Hematopoietic multipotent progenitor cell treated with erythropoietin and hydrocortisone succinate and interleukin-3 and kit ligand, for 4 days (in vitro differentiated cells): ENCODE measurements at places on chromosomes 7 and 10.

DNA sequence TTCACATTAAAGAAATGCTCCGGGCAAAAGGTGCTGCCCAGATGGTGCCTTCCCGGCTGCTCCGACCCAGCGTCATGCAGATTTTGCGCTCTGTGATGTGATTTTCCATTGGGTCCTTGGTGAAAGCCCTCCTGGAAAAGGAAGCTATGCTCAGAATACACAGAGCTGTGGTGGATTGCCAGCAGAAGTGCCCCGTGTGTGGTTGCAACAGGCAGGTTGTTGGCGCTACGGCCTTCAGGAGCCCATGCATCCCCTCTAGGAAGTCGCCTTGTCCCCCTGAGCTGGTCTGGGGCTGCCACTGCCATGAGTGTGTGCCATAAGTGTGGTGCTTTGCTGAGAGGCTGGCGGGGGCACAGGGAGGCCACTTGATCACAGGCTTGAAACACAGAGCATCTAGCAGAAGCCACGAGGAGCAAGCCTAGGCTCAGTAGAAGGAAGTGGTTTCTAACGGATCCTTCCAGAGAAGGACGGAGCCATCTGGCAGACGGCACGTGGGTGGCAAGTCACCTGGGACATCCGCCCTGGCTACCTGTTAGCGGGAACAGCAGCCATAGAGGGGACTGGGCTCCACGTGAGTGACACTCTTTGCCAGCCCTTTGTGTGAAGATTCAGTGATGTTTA lies 210.9 kb downstream of the CUX1 start:
- peak; percentile 77 for DNase-seq

DNA sequence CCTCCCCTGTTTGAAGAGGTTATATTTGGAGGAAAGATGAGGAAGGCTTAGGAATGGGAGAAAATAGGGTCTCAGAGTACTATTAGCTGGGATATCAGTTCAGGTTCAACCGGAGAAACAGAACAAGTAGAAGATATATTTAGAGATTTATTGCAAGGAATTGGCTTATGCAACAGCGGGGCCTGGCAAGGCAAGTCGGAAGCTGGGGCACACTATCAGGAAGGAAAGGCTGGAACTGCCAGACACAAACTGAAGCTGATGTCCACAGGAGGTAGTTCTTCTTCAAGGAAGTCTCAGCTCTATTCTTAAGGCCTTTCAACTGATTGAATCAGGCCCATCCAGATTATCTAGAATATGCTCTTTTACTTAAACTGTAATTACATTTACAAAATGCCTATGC lies 939.6 kb upstream of the C7orf33 start:
- no peak for DNase-seq

GRCh38 chr10:79329529-79329928 lies 17.7 kb upstream of the PPIF start:
- DNase-seq, result no peak

DNA sequence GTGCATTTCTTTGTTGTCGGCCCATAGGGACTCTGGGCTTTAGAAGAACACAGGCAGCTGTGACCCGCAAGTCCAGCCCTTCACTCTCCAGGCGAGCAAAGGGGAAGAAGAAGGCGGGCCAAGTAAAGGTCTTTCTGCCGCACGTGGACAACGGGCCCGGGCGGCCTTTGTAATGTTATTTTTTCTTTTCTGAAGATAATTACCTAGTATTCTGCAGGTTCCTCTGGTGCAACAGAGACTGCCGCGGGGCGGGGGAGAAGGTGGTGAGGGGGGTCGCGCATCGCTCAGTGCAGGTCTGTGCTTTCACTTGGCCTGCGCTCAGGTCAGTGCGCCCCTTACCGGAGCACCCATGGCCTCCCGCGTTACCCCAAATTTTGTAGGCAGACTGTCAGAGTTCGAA lies 7.1 kb upstream of the TBX20 start:
- no peak for DNase-seq

GRCh38 chr7:99030951-99031350 lies 113.0 kb downstream of the SMURF1 start:
- no peak for DNase-seq
